ENCODE measurements at places on chromosomes 13 and 19.
A peak's percentile ranks its signal among the peaks of the same experiment; 100 is the strongest.

- DNase-seq: no peak
These were observed 16.2 kb upstream of the FREM2 start for GRCh38 chr13:38670627-38671026.

DNA sequence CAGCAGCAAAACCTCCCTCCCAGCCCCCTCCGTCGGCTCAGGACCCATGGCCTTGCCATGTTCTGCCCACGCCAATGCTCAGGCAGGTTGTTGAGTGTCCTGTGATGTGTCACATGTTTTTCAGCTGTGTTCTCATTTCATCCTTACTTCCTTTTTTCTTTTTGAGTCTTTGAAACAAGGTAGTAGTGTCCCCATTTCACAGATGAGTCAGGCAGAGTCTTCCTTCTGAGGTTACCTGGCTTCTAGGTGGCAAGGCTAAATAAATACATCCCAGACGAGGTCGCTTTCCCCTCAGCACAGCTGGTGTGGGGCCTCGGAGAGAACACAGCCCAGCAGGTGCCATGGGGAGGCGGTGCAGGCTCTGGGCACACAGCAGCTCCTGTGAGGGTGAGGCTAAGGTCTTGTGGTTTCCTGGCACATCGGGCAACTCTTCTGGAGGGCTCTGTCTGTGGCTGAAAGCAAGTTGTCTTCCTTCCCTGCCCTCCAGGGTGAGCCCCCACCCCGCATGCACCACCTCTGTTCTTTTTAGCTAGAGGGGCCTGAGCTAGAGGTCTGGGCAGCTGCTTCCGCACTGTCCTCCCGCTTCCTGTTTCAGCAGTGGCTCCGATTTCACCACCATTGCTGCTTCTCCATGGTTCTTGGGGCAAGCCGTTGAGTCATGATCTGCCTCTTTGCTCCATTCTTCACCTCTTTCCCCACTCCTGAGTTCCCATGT is 15.1 kb downstream of the PRAM1 start:
- peak; percentile 60 for DNase-seq

GRCh38 chr13:98938801-98939200 is 39.1 kb downstream of the DOCK9 start:
- no peak for DNase-seq

DNA sequence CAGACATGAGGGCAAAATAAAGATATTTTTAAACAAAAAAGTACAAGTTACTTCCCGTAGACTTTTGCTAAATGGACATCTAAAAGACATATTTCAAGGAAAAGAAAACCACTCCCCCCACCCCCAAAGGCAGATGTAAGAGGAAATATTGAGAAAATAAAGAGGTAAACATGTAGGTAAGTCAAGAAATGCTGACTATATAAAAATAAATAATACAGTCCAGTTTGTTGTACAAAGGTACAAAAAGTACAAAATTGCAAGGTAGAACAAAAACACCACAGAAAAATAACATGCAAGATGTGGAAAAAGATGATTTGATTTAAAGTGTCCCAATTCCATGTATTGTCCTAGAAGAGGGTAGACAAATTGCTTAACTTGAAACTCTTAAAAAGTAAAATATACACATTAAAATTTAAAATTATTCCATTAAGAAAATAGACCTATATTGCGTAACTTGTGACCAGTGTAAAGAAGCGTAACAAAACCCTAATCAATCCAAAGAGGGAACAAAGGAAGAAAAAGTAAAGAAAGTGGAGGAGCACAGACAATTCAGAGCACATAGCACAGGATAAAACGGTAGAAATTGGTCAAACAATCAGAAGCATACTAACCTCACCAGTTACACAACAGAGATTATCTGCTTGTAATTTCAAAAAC is 58.4 kb upstream of the FAM216B start:
- no peak for DNase-seq

GRCh38 chr13:109787135-109787954 is 962 bp upstream of the IRS2 start:
- DNase-seq: peak; percentile 22

- DNase-seq: peak; percentile 42
These were observed 28.5 kb downstream of the ZNF266 start for GRCh38 chr19:9406798-9407352.

DNA sequence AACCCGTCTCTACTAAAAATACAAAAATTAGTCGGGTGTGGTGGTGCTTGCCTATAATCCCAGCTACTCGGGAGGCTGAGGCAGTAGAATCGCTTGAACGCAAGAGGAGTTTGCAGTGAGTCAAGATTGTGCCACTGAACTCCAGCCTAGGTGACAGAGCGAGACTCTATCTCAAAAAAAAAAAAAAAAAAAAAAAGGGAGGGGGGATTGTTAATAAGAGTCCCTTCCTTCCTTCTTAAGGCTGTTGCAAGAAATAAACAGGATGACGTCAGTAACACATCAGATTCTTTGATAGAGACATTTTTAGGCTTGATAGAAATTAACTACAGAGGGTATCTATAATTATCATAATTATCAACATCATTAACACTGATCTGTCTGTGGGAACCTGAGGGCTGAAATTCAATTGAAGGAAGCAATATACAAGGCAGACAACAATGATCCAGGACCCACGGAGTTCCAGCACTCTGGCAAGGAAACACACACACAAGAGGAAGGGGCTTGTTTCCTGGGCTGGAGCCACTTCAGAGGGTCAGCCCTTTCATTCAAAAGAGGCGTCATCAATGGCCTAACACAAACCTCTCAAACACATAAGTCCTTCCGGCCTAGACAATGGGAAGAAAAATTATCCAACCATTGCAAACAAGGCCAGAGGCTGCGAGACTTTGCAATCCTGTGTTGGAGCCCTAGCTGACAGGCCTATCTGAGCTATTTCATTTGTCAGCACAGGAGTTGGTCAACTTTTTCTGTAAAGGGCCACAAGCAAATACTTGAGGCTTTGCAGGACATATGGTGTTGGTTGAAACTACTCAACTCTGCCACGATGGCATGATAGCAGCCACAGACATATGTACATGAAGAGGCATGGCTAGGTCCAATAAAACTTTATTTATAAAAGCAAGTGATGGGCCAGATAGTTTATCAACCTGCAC is 105.2 kb downstream of the INSR start:
- no peak for DNase-seq

- peak; percentile 10 for DNase-seq
These were observed 5.8 kb downstream of the PCDH9 start for GRCh38 chr13:67224148-67224846.

- no peak for DNase-seq
These were observed 985.4 kb downstream of the DIAPH3 start for GRCh38 chr13:59178344-59178743.

GRCh38 chr19:13040232-13040947 is 45.1 kb downstream of the NFIX start:
- no peak for DNase-seq

- DNase-seq: no peak
These were observed 22.8 kb downstream of the HAUS8 start for GRCh38 chr19:17052439-17052838.

GRCh38 chr13:104650431-104650830 is 1584.2 kb upstream of the SLC10A2 start:
- DNase-seq: no peak

DNA sequence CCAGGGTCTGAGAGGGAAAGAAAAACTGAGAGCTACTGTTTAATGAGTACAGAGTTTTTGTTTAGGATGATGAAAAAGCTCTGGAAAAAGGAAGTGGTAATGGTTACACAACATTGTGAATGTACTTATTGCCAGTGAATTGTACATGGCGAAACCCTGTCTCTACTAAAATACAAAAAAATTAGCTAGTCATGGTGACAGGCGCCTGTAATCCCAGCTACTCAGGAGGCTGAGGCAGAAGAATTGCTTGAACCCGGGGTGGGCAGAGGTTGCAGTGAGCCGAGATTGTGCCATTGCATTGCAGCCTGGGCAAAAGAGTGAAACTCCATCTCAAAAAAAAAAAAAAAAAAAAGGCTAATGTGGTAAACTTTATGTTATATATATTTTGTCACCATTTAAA is 96.3 kb downstream of the VWA8 start:
- DNase-seq: no peak

DNA sequence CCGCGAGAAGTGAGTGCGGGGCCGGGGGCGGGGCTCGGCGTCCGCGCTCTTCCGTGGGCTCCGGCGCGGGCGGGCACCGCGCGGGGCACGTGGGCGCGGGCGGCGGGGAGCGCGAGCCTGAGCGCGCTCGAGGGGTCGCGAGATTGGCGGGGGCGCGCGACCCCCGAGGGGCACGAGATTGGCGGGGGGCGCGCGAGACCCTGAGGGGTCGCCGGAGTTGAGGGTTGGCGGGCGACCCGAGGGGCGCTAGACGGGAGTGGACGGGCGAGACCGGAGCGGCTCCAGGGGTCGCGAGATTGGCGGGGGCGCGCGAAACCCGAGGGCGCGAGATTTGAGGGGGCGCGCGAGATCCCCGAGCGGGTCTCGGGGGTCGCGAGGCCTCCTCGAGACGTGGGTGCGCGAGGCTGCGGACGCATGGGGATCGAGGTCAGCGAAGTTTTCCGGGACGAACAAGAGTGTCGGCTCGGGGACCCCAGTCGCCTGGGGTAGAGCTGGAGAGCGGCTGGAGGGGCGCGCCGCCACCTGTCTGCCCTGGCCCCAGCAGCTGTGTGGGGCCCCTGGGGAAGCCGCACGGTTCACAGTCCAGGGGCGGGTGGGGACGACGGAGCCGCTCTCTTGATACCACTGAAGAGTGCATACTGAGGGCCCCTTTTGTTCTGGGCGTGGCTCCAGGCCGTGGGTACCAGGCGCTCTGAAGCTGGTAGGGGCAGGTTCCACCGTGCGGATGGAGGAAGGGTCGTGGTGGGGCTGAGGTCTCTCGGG is 682 bp downstream of the SSBP4 start:
- DNase-seq: peak; percentile 63

DNA sequence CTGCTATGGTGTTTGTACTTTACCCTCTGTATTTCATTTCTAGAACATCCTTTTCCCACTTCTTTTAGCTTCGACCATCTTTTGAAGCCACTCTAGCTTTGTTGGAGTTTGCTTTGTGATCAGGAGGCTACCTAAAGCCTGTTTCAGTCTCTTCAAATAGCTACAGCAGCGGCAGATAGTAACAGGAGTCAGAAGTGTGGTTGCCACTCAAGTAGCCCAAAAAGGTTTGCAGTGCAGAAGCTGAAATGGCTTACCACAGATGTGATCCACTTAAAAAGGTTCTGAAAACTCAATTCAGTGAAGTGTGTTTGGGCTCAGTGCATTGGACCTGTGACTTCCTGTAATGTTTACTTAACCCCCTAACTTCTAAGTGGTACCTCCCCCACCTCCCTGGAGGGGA is 26.2 kb downstream of the WASF3 start:
- DNase-seq: no peak

DNA sequence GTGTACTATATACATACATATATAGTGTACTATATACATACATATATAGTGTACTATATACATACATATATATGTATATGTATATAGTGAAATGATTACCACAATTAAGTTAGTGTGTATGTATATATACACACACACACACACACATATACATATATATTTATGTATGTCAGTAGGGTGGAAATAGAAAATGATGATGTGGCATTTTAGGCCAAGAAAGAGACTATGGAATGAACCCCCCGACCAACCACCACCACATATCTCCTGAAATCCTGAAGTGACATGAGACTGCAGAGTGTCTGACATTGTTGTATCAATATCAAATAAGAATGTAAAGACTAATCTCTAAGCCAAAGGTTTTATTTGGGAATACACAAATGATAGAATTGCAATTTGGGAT is 107.6 kb downstream of the RFC3 start:
- no peak for DNase-seq

GRCh38 chr13:23753458-23753857 is 135.7 kb downstream of the MIPEP start:
- DNase-seq: no peak

- no peak for DNase-seq
These were observed 203.9 kb downstream of the NUFIP1 start for GRCh38 chr13:44785401-44785800.

DNA sequence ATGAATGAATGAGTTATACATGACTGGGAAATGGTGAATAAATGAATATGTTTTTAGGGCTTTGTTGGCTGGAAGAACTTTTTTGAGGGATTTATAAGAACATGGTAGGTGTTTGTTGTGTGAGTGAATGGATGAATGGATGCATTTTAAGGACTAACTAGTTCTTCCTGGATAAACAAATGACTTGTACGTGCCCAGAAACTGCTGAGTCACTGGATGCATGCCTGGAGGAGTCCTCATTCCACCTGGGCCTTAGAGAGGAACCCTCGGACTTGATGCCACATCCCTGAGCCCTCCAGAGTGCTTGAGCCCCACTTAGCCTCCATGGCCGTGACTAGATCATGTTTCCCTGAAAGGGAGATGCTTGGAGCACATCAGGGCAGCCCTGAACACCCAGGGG is 153.4 kb downstream of the DPF1 start:
- no peak for DNase-seq

GRCh38 chr13:41610404-41610803 is 153.1 kb downstream of the RGCC start:
- DNase-seq: no peak

- DNase-seq: no peak
These were observed 30.3 kb downstream of the LAMP1 start for GRCh38 chr13:113327391-113327765.

DNA sequence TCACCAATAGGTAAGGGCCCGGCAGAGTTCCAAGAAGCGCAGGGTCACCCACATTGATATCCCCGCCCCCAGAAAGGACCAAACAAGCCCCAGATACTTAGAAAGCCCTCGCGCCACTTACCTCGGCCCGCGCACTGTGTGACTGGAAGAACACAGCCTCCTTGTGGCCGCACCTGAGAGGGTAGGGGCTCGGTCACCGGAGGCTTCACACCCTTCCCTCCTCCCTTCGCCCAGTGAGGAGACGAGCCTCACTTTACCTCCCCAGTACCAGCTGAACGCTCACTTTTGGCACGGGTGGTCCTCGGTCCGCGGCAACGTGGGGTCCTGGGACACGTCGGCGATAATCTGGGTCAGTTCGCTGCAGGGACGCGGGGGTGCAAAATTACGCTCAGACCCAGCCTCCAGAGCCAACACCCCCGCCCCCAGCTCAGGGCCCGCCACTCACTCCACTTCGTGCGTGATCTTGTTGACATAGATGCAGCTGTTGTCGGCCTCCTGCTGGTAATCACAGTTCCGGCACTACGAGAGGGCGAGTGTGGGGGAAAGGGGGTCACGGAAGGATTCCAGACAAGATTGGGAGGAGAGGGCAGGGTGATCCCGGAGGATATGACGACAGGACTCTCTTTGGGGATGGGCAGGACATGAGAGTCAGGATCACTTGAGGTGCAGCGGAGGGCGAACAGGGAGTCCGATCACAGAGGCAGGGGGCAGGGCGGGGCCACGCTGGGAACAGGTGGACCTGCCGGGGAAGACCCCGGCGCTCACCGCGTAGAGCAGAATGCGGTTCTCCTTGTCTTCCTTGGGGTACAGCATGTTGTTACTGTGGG is 568 bp downstream of the POLR2I start:
- no peak for DNase-seq

GRCh38 chr19:15124572-15125231 is 17.5 kb downstream of the SYDE1 start:
- no peak for DNase-seq

GRCh38 chr13:75495938-75496337 is 14.0 kb upstream of the TBC1D4 start:
- DNase-seq: no peak

- no peak for DNase-seq
These were observed 2.8 kb upstream of the GSK3A start for GRCh38 chr19:42245231-42245630.
